ENCODE measurements at places on chromosomes 12 and 14.

DNA sequence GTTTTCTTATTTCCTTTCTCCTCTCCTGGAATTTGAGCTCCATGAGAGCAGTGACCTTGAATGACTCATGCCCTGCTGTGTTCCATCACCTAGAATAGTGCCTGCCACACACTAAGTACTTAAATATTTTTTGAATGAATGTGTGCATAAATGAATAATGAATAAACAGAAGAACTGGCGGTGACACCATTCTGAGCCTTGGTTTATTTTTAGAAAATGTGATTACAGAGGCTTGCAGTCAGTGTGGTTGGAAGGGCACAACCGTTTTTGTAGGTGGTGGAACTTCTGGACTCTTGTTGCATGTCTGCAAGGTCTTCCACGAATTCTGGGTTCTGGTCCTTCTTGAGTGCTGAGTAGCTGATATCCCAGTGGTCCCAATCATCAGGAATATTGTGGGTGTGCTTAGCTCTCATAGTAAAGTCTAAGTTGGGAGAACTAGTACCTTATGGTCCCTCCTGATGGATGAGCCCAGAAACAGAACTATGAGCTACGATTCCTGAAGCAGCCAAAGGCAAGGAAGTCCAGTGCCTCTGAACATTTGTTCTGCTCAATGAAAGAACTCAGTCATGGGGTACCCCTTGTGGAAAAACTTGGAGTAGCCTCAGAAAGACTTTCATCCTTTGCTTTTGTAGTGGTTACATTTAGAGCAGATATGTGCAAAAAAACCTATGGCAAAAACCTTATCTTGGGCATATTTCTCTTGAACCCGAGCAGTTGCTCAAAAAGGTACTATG lies 28.8 kb upstream of the BHLHE41 start:
- no peak for DNase-seq

GRCh38 chr14:20632448-20632830 lies 9.1 kb downstream of the OR6S1 start:
- no peak for DNase-seq

DNA sequence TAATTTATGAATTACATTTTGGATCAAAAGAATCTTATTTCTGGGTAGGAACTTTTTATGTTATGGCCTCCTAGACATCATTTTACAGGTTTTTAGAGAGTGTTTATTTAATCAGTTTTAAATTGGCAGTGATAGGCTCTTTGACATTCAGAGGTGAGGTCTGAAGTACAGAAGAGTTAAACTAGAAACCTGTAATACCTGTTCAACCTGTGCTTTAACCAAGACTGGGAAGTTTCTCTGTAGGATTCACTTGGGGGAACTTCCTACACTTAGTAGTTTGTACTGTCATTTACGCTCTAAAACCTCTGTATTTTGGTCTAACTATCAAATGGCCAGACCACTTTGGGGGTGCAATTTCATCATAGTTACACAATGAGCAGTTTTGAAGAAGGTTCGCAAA lies 35.9 kb downstream of the PLEKHA5 start:
- no peak for DNase-seq

GRCh38 chr12:12333407-12334366 lies 16.4 kb downstream of the MANSC1 start:
- no peak for DNase-seq

GRCh38 chr12:64600164-64600561 lies 10.1 kb upstream of the RASSF3 start:
- DNase-seq: no peak

DNA sequence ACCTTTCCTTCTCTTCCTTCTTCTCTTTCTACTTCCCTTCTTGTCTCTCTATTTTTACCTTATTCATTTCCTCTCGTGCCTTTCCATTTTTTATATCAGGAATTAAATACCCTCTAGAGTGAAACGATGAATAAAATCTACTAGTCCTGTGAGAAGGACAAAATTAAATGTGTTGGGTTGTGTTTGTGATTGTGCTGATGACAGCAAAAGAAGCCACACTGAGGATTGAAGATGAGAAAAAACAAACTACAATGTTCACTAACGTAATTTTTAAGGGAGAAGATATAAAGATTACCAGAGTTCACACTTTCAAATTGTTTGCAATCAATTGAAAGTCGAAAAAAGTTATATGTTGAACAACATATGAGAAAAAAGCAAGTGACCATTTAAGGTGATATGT lies 1012.1 kb downstream of the DIO2 start:
- no peak for DNase-seq

GRCh38 chr12:1619587-1619986 lies 9.4 kb upstream of the WNT5B start:
- no peak for DNase-seq

GRCh38 chr12:110281549-110282299 lies 677 bp downstream of the ATP2A2 start:
- no peak for DNase-seq

Data from NCI-H1048 (cell line).